ENCODE measurements at places on chromosomes 2 and 18. TPM values are rescaled to one million over a fixed set of nuclear protein-coding genes. Genes with fewer than 3 reads are reported as not detected.

The KRTCAP3 gene
- total RNA-seq: not detected

The OSBPL1A gene
- 22.8 TPM for total RNA-seq

The KLHL41 gene
- 0.14 TPM for total RNA-seq

The NDUFAF7 gene
- total RNA-seq: 11.2 TPM

The KANSL1L gene
- 22.3 TPM for total RNA-seq

The ANO7 gene
- total RNA-seq: 0.22 TPM

The CACNB4 gene
- under 0.01 TPM for total RNA-seq

The AFF3 gene
- 1.5 TPM for total RNA-seq

The INPP4A gene
- 30.2 TPM for total RNA-seq

The RTN4 gene
- 609 TPM for total RNA-seq

The TMEM198 gene
- 1.1 TPM for total RNA-seq

The ABCG8 gene
- not detected for total RNA-seq

The CD8B2 gene
- not detected for total RNA-seq

The RGPD3 gene
- 0.22 TPM for total RNA-seq

The HDHD2 gene
- 16.0 TPM for total RNA-seq

The TUBB8B gene
- total RNA-seq: not detected

The INO80C gene
- 7.4 TPM for total RNA-seq

The UGT1A4 gene
- not detected for total RNA-seq

The PARD3B gene
- total RNA-seq: 26.0 TPM

The CCDC148 gene
- total RNA-seq: 0.86 TPM

The LYPD6B gene
- total RNA-seq: 12.5 TPM
